ENCODE measurements at places on chromosomes 2 and 18. TPM values are rescaled to one million over a fixed set of nuclear protein-coding genes. Genes with fewer than 3 reads are reported as not detected.
A peak's percentile ranks its signal among the peaks of the same experiment; 100 is the strongest.

Gene OR6B2
- not detected for total RNA-seq

- DNase-seq = no peak
Observed at GRCh38 chr18:70489986-70490933, 201.4 kb downstream of the SOCS6 start.

GRCh38 chr18:51666763-51667191 is 469.3 kb upstream of the MEX3C start:
- no peak for DNase-seq

DNA sequence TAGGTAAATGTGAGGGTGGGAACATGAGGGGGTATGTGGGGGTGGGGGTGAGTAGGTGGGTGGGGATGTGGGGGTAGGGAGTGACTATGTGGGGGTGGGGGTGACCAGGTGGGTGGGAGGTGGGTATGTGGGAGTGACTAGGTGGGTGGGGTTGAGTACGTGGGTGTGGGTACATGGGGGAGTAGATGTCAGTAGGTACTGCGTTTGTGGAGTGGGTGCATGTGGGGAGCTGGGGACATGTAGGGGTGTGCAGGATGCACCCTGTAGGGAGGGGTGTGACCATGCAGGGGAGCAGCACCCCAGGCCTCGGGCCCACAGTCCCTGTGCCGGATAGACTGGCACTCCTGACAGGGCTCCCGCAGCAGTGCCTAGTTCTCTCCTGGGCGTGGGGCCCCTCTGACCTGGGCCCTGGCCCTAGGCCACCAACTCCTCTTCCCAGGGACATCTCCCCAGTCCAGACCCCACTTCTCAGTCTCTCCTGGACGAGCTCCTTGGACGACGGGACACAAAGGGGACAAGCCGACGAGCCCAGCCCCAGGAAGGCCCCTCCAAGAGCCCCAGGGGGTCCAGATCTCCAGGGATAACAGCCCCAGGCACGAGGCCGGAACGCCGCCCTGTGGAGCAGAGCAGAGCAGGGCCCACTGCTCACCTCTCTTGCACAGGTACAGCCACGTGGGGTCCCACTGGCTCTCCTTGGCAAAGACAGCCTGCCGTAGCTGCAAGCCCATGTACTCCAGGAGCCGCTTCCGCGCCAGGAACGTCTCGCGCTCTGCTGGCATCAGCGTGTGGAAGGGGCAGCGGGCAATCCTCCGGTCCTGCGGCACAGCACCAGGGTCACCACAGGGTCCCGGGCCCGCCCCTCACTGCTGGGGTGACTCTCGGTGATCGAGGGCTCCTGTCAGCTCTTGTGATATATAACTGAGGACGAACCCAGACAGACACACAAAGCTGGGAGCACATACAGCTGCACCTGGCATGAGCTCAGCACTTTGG is 58.2 kb downstream of the ANKMY1 start:
- peak; percentile 51 for DNase-seq

GRCh38 chr2:61645911-61646310 is 107.8 kb upstream of the XPO1 start:
- DNase-seq = no peak

Gene SCN3A
- 2.1 TPM for total RNA-seq

DNA sequence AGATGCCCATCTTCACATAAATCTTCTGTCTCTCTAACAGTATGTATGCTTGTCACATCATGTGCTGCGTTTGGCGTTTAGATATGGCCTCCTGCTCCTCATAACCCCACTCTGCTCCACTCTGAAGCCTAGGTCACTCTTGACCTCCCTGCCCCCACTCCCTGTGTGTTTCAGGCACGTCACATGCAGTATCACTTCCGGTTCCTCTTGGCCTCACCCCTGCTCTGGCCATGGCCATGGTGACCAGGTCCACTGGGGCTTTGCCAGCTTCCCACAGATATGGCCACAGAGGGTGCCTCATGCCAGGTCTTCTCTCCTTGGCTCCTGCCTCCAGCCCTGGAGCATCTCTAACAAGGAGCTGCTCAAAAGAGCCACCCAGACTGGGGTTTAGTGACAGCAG is 160.0 kb downstream of the RNF152 start:
- DNase-seq = no peak

DNA sequence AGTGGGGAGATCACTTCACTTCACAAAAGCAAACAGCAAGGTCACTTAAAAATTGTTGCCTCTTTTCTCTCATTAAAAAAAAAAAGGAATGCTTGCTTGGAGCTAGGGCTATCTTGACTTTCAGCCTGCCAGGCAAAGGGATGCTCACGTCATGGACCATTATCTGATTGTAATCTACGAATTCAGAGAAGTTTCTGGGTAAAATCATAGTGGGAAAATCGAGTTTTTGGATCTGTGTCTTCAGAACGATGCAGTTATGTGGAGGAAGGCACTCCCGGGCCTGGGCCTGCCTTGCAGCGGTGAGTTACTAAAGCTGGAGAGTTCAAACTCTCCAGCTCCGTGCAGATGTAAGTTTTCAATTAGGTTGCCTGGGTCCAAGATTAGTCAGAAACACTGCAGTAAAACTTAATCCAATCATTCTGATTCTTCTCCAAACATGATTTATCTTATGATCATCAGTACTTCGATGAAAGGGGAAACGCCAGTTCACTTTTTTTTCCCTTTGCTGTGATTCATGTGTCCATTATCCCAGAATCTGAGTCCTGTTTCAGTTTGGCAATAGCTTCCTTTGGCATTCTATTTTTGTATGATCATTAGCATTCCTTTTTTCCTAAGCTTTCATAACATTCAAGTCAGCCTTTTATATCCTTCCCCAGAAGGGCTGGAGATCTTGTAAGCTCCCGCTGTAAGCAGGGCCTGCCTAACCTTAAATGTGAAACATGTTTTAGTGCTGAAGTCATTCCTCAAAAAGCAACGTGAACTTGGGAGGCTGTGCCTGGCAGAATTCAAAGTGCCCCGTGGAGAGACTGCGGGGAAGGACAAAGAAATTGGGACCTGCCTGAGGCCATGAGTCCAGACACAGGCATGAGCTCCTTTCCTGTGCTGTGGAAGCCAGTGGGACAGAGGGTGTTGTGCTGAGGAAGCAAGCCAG is 119.3 kb upstream of the TWIST2 start:
- no peak for DNase-seq

DNA sequence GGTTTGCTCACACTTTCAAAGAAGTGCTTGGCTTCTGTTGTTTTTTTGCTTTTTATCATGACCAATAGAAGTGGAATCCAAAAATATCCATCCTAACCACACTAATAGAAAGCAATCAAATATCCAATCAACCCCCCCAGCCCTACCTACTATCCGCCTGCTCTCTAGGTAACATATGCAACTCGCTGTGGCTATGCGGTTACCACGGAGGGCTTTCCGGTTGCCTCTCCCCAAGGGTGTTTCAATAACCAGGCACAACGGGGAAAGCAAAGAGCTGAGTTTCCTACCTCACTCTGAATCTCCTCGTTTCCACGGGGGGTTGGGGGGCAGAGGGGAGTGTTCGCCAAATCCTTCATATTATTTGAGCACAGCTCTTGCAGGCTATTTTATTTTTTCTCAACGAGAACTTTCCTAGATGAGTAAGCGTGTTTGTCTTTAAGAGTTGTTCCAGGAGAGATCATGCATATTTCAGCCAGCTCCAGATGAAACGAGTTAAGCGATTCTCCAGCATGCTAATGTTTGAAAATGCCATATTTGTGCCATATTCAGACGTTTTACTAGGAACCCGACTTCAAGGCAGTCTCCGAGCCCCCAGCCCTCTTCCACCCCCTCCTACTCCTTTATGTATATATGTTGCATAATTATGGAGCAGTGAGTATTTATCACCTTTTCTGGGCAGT is 30.3 kb downstream of the PAX3 start:
- DNase-seq = no peak

Gene IHH
- 0.69 TPM for total RNA-seq

Measured in upper lobe of right lung (tissue), 1 donor.